Left colon (tissue), 2 donors: ENCODE measurements at places on chromosomes 11 and 22. TPM values are rescaled to one million over a fixed set of nuclear protein-coding genes. Genes with fewer than 3 reads are reported as not detected.

The P2RX6 gene
- 1.5 TPM for total RNA-seq

- DNase-seq: no peak
Observed at GRCh38 chr22:31488988-31489617, 539 bp downstream of the EIF4ENIF1 start.

- DNase-seq: no peak
Observed at GRCh38 chr11:119874660-119875238, 145.7 kb upstream of the NECTIN1 start.

The SYT12 gene
- 0.43 TPM for total RNA-seq

The ASPHD2 gene
- 7.1 TPM for total RNA-seq

DNA sequence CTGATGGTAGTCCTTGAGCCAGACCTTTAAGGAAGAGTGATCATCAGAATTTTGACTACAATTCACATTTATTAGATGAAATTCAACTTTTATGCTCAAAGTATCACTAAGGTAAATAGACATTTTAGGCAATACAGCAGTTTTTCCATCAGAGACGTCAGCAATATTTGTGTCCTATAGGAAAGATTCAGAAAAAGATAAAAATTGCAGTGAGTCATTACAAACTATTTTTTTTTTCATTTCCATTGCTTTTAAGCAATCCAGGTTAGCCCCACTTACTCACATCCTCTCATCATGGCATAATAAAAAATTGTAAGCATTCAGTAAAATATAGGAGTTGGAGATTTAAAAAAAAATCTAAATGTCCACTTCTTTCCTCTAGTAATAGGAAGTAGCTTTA lies 46.9 kb downstream of the MSANTD4 start:
- DNase-seq: no peak

- DNase-seq: no peak
Observed at GRCh38 chr11:2195756-2196088, 24.1 kb upstream of the TH start.

The SCGB1D2 gene
- total RNA-seq: not detected
